Activated naive CD8-positive, alpha-beta T cell treated with anti-CD3 and anti-CD28 coated beads, Interleukin-2, amount 50 U/mL, for 24 hours (primary cell): ENCODE measurements at places on chromosomes 2 and 18.

DNA sequence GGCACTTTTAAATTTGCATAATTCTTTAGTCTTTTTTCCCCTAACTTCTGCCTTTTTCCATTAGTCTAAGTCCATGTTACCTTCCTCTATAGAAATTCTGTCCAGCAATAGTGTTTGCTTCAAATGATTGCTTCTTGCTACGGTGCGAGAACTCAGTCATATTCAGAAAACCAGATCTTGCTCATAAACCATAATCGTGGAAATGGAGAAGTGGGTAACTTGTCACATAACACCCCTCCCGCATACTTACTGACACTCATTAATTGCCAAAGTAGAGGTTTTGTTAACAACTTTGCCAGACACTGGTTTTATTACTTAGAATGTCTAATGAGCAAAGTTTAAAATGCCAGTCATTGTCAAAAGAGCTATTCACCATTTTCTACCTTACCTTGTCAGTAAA, 94.3 kb upstream of the TWSG1 start:
- DNase-seq, result no peak

GRCh38 chr2:28359222-28360057, 33.2 kb upstream of the FOSL2 start:
- peak; percentile 83 for DNase-seq

DNA sequence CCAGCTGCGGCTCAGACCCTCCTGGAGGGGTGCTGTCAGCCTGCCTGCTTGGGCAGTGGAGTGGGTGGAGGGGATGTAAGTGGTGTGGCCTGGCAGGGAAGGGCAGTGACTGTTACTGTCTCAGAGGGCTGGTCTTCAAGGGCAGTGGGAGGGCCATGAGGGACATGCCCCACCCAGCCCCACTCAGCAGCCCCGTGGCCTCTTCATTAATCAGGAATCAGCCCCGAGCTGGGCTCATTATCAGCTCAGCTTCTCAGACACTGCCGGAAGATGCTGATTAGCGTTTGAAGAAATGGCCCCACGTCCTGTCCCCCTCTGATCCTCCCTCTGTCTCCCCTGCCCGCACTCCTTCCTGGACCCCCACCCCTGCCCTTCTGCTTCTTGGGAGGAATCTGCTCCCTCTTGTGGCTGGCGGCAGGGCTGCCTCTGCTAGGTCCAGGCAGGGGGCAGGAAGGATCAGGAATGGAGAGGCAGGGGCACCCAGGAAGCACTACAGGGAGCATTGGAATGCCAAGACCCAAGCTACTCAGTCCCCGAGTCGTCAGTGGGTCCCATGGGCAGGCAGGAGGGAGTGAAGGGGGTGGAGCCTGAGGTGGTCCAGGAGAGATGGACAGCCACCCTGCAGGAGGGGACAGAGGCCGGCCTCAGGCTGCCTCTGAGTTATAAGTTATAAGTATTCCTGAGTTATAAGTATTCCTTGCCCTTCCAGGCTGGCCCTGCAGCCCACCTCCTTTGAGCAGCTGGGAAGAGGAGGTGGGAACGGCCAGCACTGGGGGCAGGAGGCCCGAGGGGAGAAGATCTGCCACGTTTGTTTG, 7.0 kb downstream of the ASIC4 start:
- no peak for DNase-seq

GRCh38 chr18:40583671-40584070, 1371.4 kb upstream of the PIK3C3 start:
- no peak for DNase-seq

DNA sequence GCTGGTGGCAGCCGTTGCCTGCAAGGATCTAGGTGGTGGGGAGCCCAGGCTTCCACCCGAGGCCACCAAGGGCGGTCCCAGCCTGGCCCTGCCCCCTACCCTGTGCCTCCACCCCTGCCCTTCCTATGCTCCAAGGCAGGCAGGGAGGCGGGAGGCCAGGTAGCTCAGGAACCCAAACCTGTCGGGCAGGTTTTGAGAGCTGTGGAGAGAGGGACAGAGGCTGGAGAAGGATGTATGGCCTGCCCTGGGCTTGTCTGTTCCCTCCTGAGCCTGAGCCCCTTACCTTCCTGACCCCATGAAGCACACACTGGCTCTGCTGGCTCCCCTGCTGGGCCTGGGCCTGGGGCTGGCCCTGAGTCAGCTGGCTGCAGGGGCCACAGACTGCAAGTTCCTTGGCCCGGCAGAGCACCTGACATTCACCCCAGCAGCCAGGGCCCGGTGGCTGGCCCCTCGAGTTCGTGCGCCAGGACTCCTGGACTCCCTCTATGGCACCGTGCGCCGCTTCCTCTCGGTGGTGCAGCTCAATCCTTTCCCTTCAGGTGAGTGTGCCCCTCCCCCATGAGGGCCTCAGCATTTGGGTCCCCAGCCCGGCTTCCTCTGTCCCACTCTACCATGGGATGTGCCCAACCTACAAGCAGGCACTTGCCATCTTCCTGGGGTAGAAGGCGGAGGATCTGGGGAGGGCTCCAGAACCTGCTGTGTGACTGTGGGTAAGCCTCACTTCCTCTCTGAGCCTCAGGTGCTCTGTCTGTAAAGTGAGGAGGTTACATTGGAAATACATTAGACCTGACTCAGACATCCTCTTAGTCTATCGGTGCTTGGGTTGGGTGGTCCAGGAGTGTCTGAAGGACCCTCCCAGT, at the start of gene PROM2:
Gene PROM2 (plus strand): TSS at position 159 of the 860 bp plus-strand sequence. CDS start 137 bp downstream, at position 296.
- no peak for DNase-seq

DNA sequence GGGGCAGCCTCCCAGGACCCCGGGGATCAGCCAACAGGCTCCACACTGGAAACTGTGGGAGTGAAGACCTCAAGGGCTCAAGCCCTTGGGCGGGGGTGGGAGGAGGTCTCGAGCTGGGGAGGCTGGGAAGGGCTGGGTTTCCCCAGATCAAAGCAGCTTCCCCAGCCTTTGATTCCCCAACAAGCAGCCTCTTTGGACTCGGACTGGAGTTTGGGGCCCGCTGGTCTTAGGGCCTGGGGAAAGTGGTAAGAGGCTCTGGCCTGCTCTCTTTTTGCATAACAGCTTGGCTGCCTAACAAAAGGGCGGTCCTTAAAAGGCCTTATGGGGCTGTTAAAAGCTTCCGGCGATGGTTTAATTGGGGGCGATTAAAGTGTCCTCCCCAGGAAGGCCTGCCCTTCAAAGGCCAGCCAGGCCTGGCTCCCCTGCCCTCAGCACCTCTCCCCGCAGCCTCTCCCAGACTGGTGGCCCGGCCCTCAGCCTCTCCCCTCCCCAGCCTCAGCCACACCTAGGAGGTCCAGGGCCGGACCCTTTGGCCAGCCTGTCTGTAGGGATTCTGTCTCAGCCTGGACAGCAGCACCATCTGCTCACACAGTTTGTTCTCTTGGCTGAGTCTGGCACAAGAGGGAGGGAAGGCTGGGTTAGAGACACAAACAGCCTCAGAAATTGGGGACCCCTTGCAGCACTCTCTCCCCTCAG, 39.6 kb downstream of the ZFP36L2 start:
- DNase-seq, result no peak

DNA sequence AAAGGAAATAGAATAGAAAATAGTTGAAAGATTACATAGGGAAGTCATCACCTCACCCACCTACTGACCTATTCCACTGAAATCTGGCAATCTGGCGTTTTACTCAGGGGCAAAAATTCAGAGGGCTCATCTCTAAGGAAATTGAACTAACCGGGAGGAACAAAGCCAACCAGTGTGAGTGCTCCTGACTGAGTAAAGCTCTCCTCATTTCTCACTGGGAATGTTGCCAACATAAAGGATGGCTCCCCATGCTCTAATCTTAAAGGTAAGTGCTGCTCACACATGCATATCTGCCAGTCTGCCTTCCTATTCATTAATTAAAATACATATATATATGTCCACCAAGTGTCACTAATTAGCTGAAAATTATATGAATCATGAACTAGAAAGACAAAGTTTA, 13.5 kb upstream of the DOK6 start:
- DNase-seq, result no peak

DNA sequence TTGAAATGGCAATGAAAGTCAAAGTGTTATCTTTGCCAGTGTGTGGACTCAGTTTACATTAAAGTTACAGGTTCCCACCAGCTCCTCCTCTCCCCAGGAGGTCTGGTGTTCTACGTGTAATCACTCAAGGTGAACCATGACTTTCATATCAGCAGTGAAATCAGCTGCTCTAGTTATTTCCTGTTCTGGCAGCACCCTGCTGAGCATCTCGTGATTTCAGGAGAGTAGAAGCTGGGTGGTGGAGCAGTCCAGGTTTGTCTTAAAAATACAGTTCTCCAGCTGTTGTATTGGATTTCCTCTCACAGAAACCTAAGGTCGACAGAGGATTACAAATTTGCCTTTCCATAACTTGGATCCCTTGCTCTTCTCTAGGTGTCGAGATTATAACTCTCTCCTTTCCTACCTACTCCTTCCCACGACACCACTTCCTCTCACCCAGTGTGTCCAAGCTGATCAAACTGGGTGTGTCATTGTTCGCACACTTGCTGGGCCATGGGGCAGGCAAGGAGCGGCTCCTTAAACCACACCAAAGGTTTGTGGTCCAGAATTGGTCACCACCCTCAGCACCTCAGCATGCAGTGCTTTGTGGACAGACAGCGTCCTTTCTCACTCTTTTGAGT, 13.0 kb upstream of the ARHGAP25 start:
- DNase-seq, result peak; percentile 34

- no peak for DNase-seq
Observed at GRCh38 chr2:183866666-183867065, 731.7 kb upstream of the ZNF804A start.

GRCh38 chr2:159758686-159759085, 39.3 kb downstream of the CD302 start:
- no peak for DNase-seq
